Stimulated activated CD4-positive, alpha-beta T cell treated with anti-CD3 and anti-CD28 coated beads, Interleukin-1b, Interleukin-23, amount 100 ng/mL, for 24 hours (primary cell): ENCODE measurements at places on chromosomes 16 and 17.

DNA sequence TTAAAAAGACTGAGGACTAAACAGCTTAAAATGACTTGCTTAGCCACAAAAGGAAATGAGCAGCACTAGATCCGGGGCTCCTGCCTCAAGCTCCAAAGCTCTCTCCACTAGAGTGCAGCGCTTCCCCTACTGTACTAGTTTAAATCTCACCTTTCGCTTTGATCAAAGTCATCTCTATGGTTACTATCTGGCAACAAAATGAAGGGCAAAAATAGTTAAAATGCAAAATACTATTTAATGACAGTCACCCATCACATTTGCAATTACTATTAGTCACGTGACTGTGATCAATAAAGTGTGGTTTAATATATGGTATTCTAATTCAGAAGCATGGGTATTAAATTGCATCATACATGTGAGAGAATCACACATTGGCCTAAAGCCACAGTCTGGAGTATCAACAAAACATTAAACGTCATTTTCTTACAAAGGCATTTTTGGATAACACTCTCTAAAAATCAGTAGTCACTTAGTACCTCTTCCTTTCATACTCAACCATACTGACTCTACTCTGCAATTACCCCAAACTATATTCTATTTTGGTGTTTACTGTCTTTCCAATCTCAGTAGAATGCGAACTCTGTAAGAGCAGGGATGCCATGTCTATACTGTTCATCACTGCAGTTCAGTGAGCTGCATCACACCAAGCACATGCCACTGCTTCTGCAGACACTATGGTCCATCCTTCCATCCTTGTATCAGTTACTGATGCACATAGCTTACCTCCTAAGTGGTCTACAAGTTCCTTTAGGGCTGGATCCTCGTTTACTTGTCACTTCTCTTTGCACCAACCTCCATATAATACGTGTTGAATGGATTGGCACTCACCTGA, 6.2 kb downstream of the PSMD12 start:
- peak; percentile 32 for DNase-seq

DNA sequence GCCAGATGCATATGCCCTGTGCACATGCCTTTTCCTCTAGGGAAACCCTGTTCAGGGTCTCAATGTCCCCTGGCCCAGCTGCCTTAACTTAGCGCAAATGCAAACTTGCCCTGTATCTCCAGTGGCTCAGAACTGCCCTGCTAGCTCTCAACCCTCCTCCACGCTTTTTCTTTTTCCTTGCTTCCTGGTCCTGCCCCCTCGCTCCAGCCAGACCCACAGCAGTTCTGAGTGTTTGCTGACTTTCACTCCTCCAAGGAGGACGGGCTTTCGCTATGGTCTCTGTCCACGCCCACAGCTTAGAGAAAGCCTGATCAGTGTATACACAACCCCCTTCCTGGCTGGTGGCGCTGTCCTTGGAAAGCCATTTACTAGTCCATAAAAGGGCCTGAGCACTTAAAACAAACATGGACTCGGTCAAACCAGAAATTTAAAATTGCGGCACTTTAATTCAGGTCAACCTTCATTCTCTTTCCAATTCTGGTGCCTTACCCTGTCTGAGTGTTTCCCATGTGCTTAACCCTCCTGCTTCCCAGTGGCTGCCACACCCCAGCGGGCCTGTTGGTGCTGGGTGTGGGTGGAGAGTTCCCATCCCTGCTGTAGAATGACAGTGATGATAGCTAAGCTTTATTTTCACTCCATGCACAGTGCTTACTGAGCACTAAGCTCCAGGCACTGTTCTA, 15.6 kb upstream of the TMEM98 start:
- no peak for DNase-seq

DNA sequence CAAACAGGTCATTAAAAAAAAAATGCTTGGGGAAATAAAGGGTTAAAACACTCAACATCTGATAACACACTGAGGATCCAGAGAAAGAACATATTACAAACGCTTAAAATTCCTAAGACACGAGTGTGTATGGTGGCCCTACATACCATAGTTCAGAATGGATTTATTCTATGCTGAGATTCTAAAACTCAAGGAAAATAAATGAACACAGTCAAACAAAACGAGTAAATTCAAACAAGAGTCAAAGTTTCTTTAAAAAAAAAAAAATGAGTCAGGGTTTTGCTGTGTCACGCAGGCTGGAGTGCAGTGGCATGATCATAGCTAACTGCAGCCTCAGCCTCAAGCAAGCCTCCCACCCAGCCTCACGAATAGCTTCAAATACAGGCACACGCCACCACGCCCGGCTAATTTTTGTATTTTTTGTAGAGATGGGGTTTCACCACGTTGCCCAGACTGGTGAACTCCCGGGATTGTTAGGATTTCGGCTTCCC, 17.4 kb downstream of the CRK start:
- DNase-seq = no peak

- no peak for DNase-seq
These were observed 173.1 kb upstream of the NLRP1 start for GRCh38 chr17:5757314-5757907.

- DNase-seq = no peak
These were observed 8.0 kb upstream of the RNF112 start for GRCh38 chr17:19403021-19403420.

DNA sequence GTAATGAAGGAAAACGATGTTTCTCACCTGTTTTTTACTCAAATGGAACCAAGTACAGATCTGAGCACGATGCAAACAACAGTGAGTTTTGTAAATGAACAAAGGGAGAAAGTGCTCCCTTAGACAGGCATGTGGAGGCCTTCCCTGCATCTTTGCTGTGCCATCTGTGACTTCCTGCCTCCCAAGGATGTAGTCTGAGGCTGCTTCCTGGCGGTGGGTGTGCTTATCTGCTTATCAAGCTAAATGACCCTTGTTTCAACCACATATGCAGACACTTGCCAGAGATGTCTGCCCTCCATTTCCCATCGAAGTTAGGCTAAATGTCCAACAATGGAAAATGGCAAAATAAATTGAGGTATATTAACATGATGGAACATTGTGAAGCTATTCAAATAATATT, 34.6 kb downstream of the RGS9 start:
- DNase-seq = no peak

DNA sequence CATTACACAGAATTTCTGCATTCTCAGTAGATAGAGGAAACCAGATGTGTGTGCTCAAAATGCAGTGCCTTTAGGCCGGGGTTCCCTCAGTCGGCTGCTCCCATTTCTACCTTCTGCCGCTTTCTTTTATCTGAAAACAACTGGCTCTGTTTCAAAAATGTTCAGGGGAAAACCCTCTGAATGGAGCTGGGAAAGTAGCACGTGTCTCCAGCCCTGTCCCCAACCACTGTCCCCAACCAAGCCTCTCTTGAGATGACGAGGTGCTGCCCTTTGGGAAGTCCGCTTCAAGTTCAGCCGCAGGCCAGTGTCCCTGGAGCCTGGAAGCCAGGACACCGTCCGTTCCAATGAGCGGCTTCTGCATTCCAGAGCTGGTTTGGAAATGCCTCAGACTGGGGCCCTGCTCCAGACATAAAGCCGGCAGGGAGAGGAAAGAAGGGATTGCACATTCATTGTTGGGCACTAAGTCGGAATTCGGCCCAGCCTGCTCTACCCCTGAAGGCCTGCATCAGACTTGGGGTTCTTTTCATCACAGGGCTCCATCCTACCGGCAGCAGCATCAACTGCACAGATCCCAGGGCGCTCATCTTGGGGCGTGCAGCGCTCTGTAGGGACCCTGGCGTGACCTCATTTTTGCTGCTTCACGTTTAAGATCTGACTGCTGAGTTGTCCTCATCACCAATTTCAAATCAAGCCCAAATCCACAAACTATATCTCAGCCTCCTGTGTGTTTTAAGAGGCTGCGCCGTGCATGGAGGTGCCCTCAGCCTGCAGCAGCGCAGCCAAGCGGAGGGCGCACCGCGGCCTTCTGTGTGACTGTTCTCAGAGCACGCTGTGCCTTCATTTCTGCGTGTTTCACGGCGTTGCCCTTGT, 111.3 kb downstream of the BANP start:
- no peak for DNase-seq

DNA sequence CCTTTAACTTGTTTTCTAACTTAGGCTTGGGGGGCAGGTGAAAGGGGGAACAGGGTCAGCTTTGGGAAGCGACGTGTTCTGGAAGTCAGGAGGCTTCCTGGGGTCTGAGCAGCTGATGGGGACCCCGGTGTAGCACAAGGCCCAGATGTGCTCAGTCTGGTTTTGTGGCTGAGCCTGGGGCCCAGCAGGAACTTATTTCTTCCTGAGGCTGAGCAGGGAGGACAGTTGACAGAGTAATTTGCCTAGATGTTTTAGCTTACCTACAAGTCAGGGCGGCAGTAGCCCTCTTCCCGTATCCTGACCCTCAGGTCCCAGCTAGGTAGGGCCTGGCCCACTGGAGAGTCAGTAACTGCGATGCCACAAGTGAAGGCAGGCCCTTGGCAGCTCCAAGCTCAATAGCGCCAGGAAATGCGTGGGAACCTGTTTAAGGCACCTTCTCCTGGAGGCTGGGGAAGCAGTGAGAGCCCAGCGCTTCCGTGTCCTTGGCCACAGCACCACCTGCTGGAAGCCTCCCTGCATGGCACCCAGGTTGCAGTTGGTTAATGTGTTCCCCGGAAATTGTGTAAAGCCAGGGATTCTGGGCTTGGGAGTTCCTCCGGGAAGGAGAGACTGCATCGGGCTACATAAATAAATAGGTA, 5.2 kb downstream of the CCR7 start:
- peak; percentile 73 for DNase-seq

DNA sequence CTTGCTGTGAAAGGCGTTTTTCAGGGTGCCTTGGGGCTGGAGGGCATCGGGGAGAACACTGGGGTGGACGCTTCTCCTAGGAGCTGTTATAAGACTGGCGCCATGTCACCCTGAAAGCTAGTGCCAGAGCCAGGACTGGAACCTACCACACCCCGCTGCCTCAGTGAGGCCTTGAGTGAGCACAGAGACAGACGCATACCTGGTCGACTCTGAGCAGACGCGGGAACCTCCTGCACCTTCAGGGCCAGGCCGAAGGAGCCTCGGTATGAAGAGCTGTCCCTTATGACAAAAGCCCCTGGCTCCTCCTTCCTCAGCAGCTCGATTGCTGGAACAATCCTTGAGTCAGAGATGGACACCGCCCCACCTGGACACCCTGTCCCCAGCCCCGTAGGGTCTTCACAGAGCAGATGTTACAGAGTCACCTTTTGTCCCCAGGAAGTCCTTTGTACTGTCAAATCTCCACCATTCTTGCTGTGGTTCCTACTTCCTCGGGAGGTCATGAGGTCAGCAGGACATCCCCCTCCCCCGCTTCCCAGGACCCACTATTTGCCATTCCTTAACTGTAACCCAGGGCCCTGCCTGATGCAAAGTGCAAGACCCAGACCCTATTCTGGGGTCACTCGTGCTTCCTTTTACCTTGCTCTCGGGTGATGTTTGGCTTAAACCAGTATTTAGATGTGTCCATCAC, 17.0 kb downstream of the TNS4 start:
- DNase-seq = no peak

GRCh38 chr17:75048249-75048878, 1.3 kb downstream of the KCTD2 start:
- DNase-seq = no peak

GRCh38 chr16:261031-261691, 14.6 kb downstream of the RGS11 start:
- no peak for DNase-seq

GRCh38 chr17:81417049-81417878, 22.0 kb downstream of the BAHCC1 start:
- no peak for DNase-seq

DNA sequence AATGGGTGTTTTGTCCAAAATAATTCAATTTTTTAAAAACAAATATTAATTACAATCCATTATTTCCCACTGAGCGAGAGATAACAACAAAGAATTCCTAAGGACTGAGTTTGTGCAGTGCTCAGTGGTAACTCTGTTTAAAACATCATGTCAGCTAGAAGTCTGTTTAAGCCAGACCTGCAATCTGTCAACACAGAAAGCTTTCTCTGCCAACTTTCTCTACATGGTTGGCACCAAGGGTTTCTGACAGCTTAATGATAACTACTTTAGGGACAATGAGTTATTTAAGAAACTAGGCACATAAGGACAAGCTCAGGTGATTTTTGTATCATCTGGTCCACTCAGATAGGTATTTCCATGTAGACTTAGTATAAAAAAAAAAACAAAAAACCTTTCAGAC, 81.8 kb downstream of the WDR59 start:
- no peak for DNase-seq

- no peak for DNase-seq
These were observed 15.4 kb downstream of the SMTNL2 start for GRCh38 chr17:4599505-4600281.

- DNase-seq = no peak
These were observed 392.4 kb upstream of the GOT2 start for GRCh38 chr16:59126486-59126885.

- DNase-seq = no peak
These were observed 54.2 kb upstream of the PMFBP1 start for GRCh38 chr16:72226136-72226535.

DNA sequence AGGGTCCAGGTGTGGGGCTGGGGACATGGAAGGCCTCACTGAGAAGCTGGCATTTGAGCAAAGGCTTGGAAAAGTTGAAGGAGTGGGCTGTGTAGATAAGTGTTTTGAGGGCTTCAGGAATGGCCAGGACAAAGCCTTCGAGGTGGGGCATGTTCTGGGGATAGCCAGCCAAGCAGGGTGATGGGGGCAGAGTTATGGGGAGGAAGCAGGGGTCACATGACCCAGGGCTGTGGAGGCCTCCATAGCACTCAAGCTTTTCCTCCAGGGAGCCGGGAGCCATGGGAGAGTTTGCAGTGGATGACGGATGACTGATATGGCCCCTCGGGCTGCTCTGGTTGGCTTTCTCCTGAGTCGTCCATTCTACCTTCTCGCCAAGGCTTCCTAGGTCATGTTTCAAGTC, 27.6 kb downstream of the PLCG2 start:
- DNase-seq = no peak

DNA sequence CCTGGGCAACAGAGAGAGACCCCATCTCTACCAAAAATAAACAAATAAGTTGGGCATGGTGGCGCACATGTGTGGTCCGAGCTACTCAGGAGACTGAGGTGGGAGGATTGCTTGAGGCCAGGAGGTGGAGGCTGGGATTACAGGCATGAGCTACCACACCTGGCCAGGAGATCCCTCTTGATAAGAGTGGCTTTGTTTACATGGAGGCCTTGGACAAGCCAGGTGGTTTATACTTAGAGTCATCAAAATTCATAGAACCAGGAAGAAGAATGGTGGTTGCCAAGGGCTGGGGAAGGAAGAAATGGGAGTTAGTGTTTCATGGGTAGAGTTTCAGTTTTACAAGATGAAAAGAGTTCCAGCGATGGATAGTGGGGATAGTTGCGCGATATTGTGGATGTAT, 8.8 kb upstream of the ZFP1 start:
- no peak for DNase-seq

DNA sequence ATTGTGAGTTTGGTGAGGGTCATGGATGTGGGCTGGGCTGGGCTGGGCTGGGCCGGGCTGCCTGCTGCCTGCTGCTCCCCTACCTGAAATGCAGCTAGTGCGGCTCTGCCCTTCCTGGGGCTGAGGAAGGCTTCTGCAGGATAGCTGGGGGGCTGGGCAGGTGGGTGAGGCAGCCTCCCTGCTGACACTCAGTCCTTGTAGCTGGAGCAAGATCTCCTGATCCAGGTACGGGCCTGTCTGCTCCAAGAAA, 4.7 kb downstream of the RPL13 start:
- DNase-seq = peak; percentile 48
